ENCODE measurements at places on chromosomes 6 and 20.

DNA sequence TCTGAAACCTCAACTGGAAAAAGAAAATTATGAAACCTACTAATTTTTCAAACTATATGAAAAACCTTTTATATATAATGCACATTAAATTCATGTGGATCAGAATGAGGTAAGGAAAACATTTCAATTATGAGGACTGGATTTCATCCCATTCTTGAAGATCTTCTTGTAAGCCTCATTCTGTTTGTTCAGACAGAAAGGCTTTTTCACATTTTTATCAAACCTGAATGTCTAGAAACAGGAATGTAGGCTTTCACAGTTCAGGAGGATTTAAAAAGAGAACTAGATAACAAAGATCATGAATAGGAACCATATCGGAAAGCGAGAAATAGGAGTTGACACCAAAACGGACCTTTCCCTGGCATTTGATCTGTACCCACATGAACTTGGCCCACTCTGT is 192.5 kb upstream of the KCNK16 start:
- no peak overlapping the region for H3K27ac ChIP-seq
- peaks cover 3% of the 10 kb centered on the region for H3K27me3 ChIP-seq
- no peaks in the 10 kb centered on the region for H3K4me1 ChIP-seq
- DNase-seq = no peak

DNA sequence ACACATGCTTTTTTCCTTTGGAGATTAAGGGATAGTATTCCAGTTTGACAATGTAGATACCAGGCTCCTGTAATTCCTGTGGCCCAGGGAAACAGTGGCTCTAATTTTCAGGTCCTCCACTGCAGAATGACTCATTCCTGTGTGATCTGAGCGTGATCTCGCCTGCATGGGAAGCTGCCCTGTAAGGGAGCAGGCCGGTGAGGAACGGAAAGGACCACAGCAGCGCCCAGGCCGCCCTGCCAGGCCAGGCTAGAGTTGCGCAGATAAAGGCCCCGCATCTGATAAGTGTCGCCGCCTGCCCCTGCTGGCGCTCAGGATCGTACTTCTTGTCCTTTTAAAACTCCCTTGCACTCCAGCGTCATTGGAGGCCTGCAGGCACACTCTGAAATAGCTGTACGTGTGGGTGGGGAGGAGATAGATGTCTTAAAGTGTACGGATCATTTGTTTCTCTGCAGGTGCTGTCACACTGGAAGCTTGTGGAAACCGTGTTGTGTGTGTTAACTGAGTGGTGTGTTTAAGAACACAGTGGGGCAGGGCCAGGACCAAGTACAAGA is 60.7 kb downstream of the SYNJ2 start:
- peaks cover 26% of the 10 kb centered on the region for H3K36me3 ChIP-seq
- no peak for DNase-seq
- no peaks in the 10 kb centered on the region for H3K27me3 ChIP-seq

- peaks cover 18% of the 10 kb centered on the region for H3K4me1 ChIP-seq
- DNase-seq = no peak
- H3K27me3 ChIP-seq = no peaks in the 10 kb centered on the region
- H3K36me3 ChIP-seq = peaks cover 14% of the 10 kb centered on the region
- H3K4me3 ChIP-seq = no peak overlapping the region
Measured at GRCh38 chr20:63942969-63943807, 13.0 kb downstream of the UCKL1 start.

DNA sequence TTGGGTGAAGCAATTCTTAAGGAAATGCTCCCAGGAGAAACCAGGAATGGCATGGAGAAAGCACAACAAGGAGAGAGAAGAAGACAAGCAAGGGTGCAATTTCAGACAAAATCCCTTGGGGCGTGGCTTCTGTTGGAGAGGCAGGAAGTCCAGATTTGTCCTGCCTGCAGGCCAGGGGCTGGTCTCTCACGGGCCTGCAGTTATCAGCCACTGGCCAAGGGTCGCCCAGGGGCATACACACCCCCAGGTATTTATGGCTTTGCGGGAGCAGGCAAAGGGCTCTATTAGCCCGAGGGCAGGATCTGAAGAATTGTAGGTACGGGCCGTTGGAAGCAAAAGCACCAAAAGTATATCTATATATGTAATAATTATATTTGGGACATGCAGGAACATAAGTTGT is 87.7 kb downstream of the IYD start:
- H3K36me3 ChIP-seq = no peaks in the 10 kb centered on the region
- H3K27ac ChIP-seq = no peak overlapping the region
- DNase-seq = no peak

- DNase-seq = no peak
- H3K27me3 ChIP-seq = no peaks in the 10 kb centered on the region
- no peak overlapping the region for H3K4me3 ChIP-seq
Measured at GRCh38 chr6:170222498-170223471, 68.1 kb downstream of the DLL1 start.
